Cortex of kidney (tissue), 1 donor: ENCODE measurements at places on chromosomes 7 and 10.

GRCh38 chr10:101080933-101081931 is 19.4 kb downstream of the KAZALD1 start:
- DNase-seq = no peak

DNA sequence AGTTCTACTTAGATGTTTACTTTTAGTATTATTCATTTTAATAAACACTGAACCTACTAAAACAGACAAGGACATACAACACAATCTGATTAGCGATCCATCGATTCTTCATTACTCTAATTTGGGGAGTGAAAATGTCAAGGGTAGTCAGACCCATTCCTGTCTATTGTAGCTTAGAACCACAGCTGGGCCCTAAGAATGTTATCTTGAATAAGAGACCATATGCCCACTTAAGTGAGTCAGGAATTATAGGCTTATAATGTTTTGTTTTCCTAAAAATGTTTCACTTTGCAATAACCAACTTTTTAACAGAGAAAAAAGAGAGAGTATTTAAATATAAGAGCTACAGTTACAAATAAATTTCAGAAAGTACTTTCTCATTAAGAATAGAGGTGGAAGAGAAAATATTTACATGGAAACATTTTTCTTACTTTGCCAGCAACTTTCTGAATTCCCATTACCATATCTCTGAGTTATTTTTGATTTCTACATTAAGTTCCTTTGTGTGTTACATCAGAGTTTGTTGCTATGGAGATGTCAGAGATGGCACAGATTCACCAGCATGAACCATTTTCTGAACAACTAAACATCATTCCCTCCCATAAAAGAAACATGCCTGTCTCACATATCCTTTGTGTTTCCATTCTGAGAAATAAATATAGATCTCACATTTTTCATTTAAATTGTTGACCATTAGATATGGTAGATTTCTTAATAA is 75.4 kb upstream of the SLC13A1 start:
- no peak for DNase-seq

- DNase-seq = no peak
Observed at GRCh38 chr7:18656362-18656761, 160.8 kb downstream of the HDAC9 start.

DNA sequence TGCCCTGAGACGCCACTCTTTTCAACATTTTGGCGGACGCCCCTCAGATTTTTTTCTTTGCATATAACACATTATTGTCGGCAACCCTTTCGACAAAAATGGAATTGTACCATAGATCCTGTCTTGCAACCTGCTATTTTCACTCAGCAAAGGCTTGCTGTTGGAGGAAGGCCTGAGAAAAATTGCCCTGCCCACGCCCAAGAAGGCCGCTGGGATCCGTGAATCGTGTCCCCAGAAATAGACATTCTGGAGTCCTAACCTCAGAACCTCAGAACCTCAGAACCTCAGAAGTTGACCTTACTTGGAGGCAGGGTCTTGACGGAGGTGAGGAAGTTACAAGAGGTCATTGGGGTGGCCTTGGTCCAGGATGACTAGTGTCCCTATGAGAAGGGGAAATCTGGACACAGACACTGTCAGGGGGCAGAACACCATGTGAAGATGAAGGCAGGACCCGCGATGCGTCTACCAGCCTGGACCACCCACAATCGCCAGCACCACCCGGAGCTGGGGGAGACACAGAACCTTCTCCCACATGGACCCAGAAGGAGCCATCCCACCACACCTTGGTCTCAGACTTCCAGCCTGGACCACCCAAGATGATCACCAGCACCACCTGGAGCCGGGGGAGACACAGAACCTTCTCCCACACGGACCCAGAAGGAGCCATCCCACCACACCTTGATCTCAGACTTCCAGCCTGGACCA is 19.1 kb upstream of the DNAAF5 start:
- no peak for DNase-seq

DNA sequence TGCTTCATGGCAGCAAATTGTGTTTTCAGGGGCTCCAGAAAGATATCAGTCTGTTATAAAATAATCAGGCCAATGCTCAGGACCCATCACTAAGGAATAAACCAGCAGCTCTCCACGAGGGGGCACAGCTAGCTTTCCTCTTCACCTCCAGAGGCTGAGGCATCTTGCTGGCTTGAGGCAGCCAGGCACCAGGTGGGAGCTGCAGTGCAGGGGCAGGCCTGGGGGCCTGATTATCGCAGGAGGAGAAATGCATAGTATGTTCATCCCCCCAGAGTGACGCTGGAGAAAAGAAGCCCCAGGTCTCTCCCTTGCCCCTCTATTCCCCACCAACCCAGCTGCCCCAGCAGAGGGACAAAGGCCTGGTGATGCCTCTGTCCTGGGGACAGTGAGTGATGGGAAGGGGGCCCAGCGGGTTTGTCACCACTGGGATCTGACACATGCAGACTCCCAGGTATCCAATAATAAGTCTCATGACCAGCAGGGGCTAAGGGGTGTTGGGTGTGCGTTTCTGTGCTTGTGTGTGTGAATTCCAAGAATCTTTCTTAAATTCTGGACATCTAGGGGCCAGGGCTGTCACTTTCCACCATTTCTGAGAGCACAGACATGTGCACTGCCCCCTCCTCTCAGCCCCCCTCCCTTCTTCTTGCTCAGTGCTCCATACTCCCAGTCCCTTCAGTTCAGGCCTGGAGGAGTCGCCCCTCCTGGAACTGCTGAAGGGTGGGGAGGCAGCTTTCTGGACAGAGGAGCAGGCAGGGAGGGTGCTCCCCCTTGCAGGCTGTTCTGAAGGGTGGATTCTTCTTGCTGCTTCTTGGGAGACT is 128.1 kb upstream of the FAM20C start:
- DNase-seq = no peak

- no peak for DNase-seq
Observed at GRCh38 chr10:132443983-132444876, 47.2 kb downstream of the PWWP2B start.

- DNase-seq = no peak
Observed at GRCh38 chr10:131772441-131772840, 128.4 kb upstream of the PPP2R2D start.

- no peak for DNase-seq
Observed at GRCh38 chr10:51250278-51250920, 176.1 kb downstream of the PRKG1 start.

GRCh38 chr10:60800918-60801317 is 22.6 kb downstream of the CDK1 start:
- no peak for DNase-seq

DNA sequence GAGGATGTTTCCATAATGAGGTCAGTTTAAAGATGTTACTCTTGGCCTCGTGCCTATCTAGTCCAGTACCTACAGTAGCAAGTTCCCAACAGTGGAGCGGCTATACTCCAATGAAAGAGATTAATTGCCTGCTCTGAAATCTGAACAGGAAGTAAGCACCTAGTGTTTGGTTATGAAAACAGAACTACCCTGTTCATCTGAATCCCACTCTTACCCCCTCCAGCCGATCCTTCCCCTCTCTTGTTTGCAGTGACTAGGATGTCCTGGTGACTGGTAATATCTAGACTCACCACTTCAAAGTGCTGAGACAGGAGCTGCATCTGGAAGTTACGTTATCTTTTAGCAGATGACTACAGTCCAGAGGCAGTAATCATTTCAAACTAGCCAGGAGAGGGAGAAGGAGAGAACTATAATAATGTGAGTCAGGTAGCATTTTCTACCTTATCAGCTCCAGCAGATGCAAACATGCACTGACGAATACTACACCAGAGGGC is 666.7 kb upstream of the NRP1 start:
- no peak for DNase-seq

- DNase-seq = no peak
Observed at GRCh38 chr10:102233997-102234396, 7.3 kb downstream of the PITX3 start.

DNA sequence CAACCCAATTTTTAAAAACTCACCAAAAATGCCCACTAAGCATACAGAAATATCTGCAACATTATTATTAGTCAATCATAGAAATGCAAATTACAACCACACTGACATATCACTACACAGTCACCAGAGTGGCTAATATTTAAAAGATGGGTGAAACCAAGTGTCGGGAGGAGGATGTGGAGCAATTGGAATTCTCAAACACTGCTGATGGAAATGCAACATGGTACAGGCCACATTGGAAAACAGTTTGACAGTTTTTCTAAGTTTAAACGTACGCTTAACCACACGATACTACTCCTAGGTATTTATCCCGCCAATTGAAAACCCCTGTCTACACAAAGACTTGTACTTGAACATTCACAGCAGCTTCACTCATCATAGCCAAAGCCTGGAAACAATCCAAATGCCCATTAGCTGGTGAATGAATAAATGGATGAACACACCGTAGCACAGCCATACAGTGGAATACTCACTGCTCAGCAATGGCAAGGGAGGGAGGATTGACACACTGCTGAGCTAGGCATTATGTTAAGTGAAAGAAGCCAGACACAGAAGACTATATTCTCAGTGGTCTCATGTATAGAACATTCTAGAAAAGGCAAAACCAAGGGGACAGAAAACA is 16.3 kb downstream of the GCK start:
- no peak for DNase-seq

DNA sequence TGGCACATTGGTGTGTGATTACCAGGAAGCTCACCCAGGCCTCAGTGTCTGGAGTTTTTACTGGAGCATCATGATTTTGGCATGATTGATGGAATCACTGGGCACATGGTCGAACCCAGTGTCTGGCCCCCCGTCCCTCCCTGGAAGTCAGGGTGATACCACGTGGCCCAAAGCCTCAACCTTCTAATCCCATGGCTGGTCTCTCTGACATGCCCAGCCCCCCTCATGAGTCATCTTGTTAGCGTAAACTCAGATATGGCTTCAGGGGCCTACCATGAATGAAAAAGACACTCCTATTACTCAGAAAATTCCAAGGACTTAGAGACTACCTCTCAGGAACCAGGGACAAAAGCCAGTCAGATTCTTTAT is 109.3 kb downstream of the GRK5 start:
- no peak for DNase-seq

DNA sequence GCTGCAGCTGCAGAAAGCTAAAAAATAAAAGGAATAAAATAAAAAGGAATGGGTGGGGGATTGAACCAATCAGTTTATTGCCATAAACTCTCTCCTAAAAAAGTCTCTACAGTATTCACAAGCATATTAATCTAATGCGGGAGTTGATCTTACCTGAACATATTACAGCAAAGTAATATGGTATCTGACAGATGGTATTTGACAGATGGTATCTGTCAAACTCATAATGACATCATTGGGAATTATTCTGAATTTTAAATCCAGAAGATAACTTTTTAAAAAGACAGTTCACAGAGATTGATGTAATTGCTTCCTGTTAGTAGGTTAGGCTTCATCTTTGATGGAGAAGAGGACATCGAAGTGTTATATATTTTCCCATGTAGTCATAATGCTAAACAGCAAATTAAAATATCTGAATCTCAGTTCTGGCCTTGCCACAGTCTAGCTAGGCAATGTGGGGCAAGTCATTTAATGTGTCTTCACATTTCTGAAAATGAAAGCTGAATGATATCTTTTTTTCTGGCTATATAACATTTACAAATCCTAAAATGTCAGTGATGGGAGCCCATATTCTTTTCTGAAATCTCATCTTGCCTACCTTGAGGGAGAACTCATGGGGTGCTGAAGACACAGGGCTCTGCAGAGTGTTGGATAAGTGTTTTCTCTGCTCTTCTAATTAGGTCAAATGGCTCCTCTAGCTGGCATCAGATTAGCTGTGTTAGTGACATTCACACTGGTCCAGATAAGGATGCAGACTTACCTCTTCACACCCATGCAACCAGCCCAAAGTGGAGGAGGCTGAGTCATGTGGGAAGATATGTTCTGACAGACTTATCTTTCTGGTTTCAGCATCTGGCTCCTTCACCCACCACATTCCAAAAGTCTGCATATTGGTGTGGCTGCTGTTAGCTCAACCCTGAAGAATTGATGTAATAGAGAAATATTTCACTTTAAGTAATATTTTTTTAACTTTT is 2.1 kb upstream of the LIPM start:
- no peak for DNase-seq

- no peak for DNase-seq
Observed at GRCh38 chr10:72455889-72456595, 101.3 kb upstream of the DNAJB12 start.

GRCh38 chr10:34195364-34196057 is 619.6 kb downstream of the PARD3 start:
- no peak for DNase-seq

DNA sequence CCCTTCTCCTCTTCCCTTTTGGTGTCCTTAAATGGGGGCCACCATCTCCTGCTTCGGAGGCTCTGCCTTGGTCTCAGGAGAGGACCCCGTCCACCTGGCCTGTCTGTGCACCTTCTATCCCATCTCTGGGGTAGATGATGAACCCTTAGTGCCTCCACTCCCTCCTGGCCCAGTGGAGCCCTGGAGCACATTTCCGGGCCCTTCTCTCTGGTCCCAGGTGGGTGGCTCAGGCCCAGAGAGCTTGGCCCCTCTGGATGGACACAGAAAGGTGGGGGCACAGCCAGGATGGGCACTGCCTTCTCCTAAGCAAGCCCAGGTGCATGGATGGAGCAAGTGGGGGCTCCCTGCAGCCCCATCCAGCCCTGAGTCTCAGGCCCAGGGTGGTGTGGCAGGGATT is 121.4 kb upstream of the RET start:
- DNase-seq = no peak

GRCh38 chr10:124802313-124802675 is 675 bp downstream of the ABRAXAS2 start:
- DNase-seq = no peak

DNA sequence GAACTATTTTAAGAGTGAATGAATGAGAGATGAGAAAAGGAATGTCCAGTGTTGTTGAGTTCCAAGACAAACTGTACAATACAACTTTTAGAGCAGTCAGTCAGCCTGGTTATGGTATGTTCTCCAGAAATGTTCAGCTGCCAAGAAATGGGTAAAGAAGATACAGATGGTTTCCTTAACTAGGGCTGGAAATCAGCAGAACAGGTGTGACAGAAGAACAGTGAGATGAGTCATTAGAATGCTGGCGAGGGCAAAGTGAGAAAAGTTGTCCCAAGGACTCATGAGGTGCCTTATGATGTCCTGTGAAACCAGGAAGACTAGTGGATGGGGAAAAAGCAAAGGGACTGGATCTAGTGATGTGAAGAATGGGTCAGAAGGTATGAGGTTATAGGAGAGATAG is 20.8 kb upstream of the SEPTIN7 start:
- no peak for DNase-seq

DNA sequence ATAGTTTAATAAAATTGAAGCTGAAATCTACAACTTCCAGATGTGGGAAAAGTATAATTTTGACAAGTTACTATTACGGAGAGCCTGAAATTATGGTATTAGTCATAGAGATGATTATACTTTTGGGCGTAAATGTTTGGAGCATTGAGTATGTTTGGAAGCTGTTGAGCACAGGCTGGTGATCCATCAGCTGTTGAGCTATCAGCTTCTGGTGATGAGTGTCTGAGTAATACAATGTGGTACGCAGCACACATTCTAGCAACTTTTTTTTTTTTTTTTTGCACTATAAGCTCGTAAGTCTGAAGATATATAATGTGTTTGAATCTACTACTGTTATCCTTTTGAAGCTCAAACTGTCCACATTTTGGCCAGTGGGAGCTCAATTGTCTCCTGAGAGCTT is 123.4 kb downstream of the ATE1 start:
- DNase-seq = no peak
